ENCODE measurements at places on chromosomes 4 and X.

GRCh38 chrX:109709129-109709631 is 23.9 kb downstream of the ACSL4 start:
- DNase-seq: no peak

- no peak for DNase-seq
Measured at GRCh38 chrX:51440365-51440764, 56.0 kb downstream of the NUDT11 start.

DNA sequence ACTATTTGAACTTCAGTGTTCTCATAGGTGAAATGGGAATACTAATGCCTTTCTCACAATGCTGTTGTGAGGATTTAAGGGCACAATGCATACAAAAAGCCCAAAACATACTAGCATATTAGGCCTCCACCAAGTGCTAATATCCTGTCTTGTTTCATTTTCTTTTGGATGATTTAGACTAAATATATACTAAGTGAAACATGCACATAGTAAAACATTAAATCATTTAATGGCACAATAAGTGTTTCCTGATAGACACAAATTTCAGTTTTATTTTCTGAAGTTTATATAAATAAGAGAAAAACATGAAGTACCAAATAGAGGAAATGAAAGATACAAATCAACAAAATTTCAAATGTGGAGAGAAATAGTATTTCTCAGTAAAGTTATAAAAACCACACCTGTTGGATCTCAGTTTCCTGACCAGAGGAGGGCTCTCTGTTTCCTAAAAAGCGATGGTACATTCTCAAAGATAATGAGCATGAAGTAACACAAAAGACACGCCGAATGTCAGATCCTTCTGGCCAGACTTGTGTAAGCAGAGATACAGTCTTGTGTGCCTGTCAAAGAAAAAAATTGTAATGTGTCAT is 25.1 kb downstream of the DDX60 start:
- DNase-seq: no peak

DNA sequence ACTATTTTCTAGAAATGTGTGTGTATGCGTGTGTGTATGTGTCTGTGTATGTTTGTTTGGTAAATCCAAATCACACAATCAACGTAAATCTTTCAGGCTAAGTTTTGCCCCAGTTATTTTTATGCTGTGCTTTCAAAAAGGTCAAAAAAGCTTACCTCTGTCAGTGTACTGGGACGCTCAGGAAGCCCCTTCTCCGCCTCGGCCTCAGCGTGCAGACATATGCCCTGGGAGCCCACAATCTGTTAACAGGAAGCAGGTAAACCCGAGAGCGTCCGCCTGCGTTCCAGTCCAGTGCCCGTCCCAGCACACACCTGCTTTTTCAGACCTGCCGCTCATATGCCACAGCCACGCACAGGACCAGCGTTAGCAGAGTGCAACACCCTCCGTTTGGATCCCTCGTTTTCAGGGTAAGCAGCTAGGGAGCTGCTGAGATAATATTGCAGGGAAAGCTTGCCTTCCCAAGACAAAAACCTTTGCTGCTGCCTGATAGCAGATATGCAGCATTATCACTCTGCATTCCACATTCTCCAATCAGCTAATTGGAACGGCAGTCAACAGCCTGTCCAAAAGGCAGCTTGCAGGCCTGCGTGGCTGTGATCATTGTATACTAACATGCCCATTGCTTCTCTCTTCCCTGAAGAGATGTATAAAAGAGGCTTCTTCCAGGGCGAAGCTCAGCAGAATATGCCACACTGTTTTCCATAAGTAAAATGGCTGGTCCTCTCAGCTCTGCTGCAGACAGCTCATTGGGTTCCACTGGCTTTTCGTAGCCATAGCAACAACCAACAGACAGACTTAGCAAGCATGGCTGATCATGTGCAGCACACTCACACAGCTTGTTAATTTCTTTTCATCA is at the start of gene SORBS2:
TSS of gene SORBS2 (minus strand) at position 686 of the 856 bp plus-strand sequence. CDS start 121,623 bp downstream, outside the sequence.
- no peak for DNase-seq

DNA sequence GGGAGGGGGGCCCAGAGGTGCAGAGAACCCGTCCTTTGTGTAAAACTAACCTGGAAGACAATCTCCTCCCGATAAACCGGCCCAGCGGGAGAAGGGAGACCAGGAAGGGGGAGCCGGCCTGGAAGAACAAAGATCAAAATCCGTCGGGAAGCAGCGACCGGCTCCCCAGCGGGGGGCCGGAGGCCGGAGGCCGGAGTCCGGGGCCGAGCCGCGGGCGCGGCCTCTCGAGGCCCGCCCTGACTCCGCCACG is 552 bp downstream of the ZDHHC9 start:
- no peak for DNase-seq

DNA sequence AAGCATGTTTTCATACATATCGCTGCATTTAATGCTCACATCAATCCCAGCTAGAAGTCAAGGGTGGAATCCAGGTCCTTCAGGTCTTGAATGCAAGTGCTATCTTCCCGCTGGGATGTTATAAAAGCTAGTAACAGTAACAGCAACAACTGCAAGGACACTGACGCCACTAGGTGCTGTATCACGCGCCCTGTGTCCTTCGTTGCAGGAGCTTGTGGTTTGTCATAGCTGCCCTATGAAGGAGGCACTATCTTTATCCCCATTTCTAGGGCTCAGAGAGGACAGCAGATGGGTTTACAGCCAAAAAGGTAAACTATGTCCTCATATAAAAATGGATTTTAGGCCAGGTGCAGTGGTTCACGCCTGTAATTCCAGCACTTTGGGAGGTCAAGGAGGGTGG is 202.9 kb downstream of the NSUN7 start:
- no peak for DNase-seq

DNA sequence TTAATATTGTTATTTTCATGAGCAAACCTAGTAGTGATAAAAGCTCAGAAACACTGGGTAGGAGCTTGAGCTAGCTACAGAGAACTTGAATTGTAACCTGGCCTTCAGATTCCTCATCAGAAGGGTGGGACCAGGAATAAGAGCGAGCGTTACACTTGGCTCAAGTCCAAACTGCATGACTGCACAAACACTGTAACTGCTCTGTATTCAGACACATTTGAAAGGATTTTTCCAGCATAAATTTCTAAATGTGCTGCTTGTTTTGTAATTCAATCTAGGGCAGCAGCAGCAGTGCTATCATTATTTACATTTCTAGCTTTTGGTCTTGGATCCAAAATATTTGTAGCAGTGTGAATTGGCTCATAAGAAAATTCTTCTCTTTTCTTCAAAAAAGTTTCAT is 133.0 kb upstream of the TMLHE start:
- no peak for DNase-seq

GRCh38 chr4:38462367-38463055 is 201.5 kb upstream of the KLF3 start:
- no peak for DNase-seq

DNA sequence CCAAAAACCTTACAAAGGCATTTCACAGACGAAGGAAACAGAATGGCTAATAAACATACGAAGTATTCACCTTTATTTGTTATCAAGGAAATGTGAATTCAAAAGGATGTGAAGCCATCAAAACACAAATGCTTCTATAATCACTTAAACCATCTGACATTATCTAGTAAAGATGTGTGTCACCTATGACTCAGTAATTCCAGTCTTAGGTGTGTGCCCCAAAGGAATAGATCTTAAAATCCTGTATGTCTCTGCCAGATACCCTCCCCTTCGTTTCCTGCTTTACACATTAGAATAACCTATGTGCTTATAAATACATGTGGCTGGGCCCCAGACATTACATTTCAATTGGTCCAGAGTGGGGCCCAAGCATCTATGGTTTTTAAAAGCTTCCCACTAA is 41.8 kb upstream of the CEP135 start:
- DNase-seq: no peak

GRCh38 chr4:86944964-86945781 is 10.4 kb downstream of the AFF1 start:
- no peak for DNase-seq

DNA sequence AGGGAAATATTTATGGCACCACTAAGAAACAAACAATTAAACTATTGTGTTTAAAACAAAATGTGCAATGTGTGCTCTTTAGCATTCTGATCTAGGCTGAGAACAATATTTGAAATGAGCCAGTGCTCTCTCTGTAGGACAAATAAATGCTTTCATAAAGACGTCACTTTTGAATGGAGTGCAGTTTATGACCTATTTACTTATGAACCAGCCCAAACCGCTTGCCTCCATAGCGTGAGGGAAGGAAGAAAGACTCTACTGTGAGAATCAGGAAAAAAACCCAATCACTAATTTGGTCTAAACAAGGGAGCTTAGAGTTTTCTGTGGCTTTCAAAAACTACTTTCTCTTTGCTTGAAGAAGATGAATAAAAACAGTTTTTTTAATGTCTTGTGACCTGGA is 39.4 kb downstream of the SAT1 start:
- DNase-seq: no peak

- no peak for DNase-seq
Measured at GRCh38 chrX:150036181-150036580, 97.9 kb upstream of the EOLA2 start.

- DNase-seq: no peak
Measured at GRCh38 chr4:86977621-86978184, 42.9 kb downstream of the AFF1 start.

- no peak for DNase-seq
Measured at GRCh38 chr4:119765469-119765868, 136.9 kb upstream of the PDE5A start.

DNA sequence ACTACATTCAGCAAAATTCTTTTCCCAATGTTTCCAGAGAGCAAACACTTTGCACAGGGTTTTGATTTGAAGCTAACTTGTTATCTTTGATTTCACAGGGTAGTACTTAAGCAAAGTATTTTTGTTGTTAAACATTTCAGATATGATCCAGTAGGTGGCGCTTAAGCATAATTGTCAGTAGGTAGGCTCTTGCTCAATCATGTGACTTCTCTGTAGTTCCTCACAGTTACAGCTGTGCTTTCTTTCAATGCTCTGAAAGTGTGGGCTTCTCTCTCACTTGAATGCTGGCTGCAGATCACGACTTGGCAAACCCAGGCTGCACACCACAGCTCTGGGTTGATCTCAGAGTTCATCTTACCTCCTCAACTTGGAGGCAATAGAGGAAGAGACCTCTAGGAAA is 1016.5 kb downstream of the SH3BGRL start:
- DNase-seq: no peak

DNA sequence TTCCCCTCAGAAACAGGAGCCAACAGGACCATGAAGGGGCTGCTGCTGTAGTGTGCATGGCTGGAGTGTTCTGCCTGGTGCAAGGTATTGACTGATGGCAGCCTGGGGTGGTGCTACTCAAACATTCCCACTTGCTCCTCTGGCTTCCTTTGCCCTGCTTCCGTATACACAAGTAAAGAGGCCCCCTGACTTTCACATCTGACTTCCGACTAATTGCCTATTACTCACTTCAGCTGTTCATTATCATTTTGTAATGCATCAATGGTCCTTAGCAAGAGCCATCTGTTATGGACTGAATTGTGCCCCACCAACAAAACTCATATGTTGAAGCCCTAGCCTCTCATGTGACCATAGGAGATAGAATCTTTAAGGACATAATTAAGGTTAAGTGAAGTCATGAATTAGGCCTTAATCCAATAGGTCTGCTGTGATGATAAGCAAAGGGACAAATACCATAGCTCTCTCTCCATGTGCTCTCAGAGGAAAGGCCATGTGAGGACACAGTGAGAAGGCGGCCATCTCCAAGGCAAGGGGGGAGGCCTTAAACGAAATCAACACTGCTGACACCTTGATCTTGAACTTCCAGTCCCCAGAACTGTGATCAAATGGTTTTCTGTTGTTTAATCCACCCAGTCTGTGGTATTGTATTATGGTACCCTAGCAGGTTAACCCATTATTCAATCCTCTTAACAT is 122.5 kb upstream of the CLNK start:
- DNase-seq: no peak

GRCh38 chr4:825063-825970 is 612 bp downstream of the CPLX1 start:
- DNase-seq: peak; percentile 7

DNA sequence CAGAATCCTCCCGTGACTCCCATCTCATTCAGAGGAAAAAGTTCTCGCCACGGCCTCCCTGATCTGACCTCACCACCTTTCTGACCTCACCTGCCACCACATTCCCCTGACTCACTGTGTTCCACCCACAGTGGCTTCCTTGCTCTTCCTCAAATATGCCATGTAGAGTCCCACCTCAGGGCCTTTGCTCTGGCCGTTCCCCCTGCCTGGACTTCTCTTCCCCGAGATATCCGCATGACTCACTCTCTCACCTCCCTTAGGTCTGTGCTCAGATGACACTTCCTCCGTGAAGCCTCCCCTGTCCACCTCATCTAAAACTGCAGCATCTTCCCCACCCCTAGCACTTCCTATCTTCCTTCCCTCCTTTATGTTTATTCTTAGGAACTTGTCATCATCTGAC is 7.2 kb upstream of the TSPYL2 start:
- DNase-seq: no peak

GRCh38 chr4:140213116-140213515 is 59.1 kb upstream of the MAML3 start:
- no peak for DNase-seq

GRCh38 chr4:37438564-37439279 is 194.2 kb downstream of the NWD2 start:
- DNase-seq: no peak

DNA sequence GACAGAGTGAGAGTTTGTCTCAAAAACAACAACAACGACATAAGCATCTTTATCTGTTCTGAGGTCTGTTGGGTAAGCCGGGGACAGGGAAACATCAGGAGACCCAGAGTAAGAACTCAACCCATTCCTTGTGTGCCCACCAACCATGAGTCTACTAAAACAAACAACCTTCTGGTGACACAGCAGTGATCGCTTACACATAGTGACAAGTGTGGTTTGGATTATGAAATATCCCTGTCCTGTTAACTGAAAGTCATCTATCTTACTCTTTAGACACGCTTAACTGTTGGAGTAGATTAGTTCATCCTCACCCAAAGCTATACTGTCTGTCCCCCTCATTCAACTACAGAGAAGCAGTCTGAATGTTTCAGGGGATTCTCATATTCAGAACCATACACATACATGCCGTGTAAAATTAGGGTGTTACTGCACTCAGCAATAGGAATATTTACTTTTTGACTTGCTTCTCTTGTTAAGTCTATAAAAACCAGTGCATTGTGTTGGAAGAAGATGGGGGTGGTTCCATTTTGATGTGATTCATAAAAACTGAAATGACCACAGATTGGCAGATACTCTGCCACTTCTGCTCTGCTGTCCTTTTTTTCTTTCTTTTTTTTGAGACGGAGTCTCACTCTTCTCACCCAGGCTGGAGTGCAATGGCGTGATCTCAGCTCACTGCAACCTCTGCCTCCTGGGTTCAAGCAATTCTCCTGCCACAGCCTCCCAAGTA is 27.4 kb downstream of the PHKA2 start:
- DNase-seq: no peak

- DNase-seq: no peak
Measured at GRCh38 chr4:76997532-76997931, 48.0 kb downstream of the SEPTIN11 start.

- no peak for DNase-seq
Measured at GRCh38 chr4:176034499-176034898, 31.1 kb upstream of the WDR17 start.

DNA sequence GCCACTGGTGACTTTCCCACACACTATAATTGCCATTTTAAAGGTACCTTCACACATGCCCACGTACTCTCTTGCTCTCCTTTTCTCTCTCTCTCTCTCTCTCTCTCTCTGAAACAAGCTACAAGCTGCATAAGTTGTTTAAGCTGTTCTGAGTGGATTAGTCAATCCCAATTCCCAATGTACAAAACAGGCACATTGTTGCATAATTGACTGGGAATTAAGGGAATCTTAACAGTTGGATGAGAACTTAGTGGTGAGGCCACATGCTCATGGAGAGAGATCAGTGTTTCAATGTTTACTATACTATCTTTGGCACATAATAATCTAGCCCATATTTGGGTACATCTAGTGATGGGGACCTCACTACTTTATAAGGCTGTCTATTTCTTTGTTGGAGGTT is 123.3 kb downstream of the ARHGEF9 start:
- no peak for DNase-seq

Measured in stimulated activated CD4-positive, alpha-beta T cell treated with anti-CD3 and anti-CD28 coated beads, Interleukin-1b, Interleukin-23, amount 100 ng/mL, for 1 hour (primary cell).